ENCODE measurements at places on chromosomes 2 and 18.

- DNase-seq, result no peak
Observed at GRCh38 chr2:162608901-162609300, 229.7 kb downstream of the KCNH7 start.

GRCh38 chr2:12970861-12971260 is 254.1 kb downstream of the TRIB2 start:
- DNase-seq, result no peak

DNA sequence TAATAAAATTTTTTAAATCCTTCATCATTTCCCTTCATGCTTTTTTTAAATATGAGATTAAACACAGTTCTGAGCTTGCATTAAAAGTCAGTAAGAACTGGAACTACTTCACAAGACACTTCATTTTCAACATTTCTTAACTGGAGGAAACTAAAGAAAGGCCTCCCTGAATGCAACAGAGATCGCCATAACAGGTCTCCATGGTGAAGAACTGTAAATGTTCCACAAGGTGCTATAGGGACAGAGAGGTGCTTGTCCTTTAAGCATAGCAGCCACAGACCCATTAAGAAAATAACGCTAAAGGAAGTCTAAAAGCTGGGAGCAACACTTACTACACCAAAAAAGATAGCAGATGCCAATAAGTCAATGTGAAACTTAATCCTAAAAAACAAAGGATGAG is 8.5 kb downstream of the STAM2 start:
- DNase-seq, result peak; percentile 3

GRCh38 chr2:188974164-188974563 is at the start of gene COL3A1:
TSS of gene COL3A1 (plus strand) at chr2:188974373. CDS start at chr2:188974490, 117 bp downstream.
- DNase-seq, result no peak

GRCh38 chr2:33511141-33511540 is 34.7 kb downstream of the RASGRP3 start:
- DNase-seq, result no peak

DNA sequence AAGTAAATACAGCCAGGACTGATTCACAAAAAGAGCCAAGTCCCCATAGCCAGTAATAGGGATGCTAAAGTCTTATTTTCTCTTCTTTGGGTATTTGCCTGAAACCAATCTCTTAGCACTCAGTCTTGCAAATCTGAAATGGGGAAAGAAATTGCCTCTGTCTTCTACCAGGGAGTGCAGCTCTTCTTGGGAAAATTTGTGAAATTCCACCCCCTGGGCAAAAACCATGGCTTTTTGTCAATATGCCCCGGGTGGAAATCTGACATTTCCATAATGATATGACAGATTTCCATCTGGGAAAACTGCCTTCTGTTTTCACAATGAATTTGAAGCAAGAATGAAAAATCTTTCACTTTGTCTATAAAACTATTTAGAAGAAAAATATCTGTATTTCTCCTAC is 628.1 kb downstream of the BCL11A start:
- no peak for DNase-seq

DNA sequence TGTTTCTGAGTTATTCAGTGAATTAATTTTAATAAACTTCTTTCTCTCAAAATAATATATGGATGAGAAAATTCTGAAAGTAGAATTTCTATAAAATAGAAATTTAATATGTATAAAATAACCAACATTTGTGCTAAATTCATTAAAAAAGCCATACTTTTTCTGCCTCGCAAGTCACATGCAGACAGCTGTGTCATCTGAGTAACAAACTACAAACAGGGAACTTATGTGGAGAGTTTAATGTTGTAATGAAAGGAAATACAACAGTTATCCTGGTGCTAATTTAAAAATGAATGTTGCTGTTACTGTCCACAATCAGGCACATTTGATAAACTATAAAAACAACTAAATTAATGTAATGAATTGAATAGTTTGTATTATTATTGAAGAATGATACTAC is 22.2 kb downstream of the RMDN2 start:
- DNase-seq, result no peak

- no peak for DNase-seq
Observed at GRCh38 chr2:98025481-98026037, 29.8 kb upstream of the TMEM131 start.

- DNase-seq, result no peak
Observed at GRCh38 chr2:235612181-235612950, 118.5 kb downstream of the AGAP1 start.

DNA sequence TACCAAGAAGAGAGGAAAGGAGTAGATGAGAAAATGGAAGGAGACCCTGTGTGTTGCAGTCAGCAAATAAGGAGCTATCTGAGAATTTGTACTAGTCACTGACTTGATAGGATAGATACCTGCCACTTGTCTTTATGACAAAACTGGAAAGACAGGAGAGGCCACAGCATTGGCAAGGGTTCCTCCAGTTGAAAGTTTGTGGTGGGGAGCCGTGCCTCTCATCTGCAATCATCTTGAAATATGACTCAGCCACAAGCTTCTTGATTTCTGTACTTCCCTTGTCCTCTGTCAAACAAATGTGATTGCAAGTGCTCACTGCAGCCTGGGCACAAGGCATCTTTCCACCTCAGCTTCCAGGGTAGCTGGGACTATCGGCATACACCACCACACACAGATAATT is 99.1 kb downstream of the GREB1L start:
- no peak for DNase-seq

GRCh38 chr2:233303252-233303651 is 4.4 kb upstream of the SAG start:
- no peak for DNase-seq

DNA sequence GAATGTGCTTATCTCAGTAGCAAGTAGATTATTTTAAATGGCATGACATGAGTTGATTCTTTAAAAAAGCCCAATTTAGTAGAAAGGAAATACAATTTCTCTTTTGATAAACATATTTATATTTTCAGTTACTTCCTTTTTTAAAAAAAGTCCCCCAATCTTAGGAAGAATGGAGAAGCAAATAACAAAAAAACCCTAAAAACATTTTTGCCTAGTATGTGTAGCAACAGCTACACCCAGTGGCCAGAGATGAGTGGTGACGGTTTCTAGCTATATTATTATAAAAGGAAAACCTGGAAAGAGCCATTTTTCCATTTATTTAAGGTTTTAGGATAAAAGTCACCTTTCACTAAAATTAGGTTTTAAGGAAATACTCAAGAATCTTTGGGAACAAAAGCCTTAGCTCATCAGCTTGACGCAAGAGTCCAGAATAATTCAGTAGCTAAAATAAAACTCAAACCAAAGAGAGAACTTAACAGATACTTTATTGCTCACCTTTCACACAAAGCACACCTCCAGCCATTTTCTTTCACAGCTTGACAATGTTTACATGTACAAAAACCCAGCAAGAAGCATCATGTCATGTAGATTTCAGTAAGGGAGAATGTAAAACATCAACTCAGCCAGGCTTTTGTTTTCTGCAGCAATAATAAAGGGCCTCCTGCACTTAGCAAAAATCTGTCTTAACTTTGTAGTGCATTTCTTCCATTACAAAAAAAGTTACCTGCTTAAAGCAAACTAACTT is 15.7 kb downstream of the FAM98A start:
- DNase-seq, result peak; percentile 41

- DNase-seq, result peak; percentile 85
Observed at GRCh38 chr18:22391407-22392345, 26.0 kb downstream of the CTAGE1 start.

DNA sequence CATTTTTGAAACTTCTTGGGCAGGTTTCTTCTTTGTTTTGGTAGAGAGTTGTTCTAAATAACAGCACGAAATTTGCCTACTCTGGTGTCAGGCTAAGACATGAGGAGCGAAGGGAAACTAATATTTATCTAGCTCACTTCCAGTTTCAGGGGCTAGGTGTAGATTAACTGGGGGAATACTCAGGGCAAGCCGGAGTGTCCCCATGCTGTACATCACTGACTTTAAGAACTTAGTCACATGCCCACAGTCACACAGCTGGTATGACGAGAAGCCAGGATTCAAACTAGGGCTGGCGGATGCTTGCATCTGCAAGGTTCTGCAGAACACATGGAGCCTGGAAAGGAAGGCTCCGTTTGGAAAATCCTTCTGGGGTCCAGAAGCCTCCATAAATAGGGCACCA is 133.3 kb downstream of the ALPK2 start:
- DNase-seq, result no peak

GRCh38 chr18:44636241-44636640 is 44.4 kb upstream of the SETBP1 start:
- DNase-seq, result no peak

DNA sequence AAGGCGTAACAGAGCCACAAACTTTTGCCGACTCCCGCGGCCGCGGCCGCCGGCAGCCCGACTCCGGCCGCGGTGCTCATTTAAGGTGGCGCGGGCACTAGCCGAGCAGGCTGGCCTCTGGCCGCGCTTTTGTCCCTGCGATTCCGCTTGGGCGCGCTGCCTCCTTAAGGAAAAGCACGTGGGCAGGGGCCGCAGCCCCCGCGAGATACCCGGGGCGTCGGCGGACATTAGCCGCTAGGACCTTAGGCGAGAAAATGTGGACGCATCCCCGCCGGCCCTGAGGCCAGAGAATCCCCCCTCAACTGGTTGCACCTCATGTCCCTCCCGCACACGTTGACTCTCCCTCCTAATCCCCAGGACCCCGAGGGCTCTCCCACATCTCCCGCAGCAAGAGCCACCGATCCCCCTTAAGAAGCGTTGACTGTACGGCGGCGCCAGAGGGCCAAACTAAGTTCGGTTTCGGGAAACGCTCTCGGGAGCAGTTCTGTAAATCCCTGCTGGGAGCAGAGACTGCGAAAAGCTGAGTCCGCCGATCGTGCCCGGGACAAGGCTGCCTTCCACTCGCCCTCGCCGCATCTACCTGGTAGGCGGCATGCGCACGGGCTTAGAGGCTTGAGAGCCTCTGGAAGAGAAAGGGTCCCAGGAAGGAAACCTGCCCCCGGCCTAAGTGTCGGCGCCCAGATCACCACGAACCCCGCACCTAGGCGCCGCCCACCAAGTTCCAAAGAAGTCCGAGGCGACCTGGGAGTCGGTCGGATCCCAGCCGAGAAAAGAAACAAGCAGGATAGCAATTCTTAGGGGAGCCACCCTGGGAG is 1.8 kb upstream of the SATB2 start:
- DNase-seq, result peak; percentile 97

DNA sequence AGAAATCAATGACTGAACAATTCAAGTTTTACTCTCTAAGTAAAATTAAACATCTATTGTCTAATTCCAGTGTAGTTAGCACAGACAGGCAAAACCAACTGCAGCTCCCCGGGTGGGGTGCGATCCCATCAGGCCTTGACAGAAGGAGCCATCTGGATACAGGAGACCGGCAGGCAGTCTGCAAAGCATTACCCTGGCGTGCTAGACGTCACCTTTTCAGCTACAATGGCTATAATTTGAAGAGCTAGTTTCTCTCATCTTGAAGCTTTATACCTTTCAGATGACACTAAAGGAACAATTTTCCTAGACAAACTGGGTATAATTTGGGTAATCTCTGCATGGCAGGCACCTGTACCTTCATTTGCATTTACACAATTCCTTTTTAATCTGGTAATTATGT is 761.5 kb upstream of the SOX11 start:
- no peak for DNase-seq

DNA sequence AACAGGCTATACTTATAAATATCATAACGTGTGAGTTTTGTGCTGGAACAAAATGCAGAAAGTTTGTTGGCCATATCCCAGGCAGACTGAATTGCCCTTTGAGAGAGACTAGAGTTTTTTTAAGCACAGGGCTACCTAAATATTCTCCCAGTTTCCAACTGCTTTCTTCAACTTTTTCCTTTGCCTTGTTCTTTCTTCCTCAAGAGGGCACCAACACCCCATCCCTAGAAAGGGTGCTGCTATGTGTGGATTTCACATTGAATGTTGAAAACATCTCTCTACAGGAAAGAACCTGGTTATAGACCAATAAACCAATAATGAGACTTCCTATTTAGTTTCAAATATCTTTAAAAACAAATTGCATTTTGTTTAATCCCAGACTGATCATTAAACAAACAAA is 87.9 kb downstream of the ICOS start:
- peak; percentile 14 for DNase-seq

DNA sequence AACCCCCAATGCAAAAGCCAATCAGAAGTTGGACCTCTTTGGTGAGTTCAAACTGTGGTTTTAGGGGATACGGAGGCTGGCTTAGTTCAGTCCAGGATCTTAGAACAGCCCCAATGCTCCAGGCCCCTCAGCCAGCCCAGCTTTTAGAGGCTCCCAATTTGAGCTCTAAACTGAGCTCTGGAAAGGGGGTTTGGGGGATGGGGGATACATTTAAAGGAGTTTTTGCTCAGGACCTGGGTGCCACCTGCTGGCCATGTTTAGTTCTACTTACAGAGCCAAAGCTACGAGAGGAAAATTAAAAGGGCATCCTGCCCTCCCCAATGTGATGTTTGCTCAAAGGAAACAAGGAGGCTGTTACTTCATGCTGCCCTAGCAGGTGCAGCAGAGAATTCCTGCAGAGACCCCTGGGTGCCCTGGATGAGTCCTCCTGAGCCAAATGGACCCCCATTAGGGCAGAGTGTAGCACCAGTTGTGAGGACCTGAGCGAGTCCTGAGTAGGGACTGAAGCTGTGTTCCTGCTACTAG is 15.9 kb upstream of the TMEM214 start:
- DNase-seq, result peak; percentile 70

DNA sequence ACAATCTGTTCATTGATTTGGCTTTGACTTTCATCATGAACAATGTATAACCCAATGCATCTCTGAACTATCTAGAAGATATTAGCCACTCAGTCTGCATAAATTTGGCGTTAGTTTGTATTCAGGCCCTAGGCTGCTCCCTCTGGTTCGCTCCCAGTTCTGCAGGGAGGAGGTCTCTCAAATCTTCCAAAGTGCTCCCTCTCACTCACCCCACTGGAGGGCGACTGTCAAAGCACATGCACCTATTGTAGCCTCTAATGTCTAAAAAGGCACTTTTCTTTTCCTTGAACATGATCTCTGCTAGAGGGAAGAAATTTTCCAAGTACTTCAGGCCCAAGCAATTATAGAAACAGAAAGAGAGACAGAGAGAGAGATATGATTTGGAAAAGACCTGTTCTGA is 291.5 kb downstream of the TDRD15 start:
- no peak for DNase-seq

DNA sequence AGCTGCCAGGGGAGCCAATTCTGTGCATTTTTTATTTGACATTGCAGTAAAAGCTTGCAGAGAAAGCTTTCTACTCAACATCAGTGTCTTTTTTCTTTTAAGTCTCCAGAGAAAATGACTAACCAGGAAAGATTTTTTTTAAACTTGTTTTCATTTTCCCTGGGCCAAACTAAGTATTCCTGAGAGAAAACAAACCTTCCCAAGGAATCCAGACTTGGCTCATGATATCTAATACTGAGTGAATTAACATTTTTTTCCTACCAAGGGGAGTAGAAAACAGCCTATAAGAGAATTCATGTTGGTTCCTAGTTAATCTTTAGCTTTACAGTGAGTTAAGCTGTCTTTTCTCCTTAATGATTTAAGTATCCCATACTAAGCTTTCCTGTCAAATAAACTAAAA is 46.7 kb downstream of the DAPL1 start:
- DNase-seq, result no peak

Data from small intestine (tissue), 16 donors.